ENCODE measurements at places on chromosomes 3 and 15. TPM values are rescaled to one million over a fixed set of nuclear protein-coding genes. Genes with fewer than 3 reads are reported as not detected.
A peak's percentile ranks its signal among the peaks of the same experiment; 100 is the strongest.

Gene ECE2
- not detected for total RNA-seq

Gene PLCH1
- total RNA-seq, result 0.14 TPM

Gene ABTB1
- total RNA-seq, result 22.5 TPM

DNA sequence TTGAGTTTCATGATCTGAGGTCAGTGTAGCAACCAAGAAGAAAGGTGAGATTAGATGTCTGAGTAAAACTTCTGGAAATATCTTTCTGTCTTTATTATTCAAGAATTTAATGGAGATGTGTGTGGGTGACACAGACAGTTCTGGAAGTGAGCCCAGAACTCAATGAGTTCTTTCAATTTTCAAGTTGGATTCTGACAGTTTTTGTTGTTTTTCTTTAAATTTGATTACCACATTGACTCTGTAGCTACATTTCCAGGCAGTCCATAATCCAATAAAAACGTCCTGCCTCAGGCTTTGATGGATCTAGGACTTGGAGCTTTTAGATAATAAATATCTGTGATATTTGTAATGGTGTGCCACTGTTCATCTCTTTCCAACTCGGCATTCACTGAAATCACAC, 3.9 kb upstream of the PARP14 start:
- H3K4me1 ChIP-seq, result peaks cover 18% of the 10 kb centered on the region
- no peaks in the 10 kb centered on the region for H3K36me3 ChIP-seq
- H3K27ac ChIP-seq, result no peak overlapping the region
- no peak overlapping the region for H3K4me3 ChIP-seq

- peaks cover 8% of the 10 kb centered on the region for H3K27me3 ChIP-seq
- H3K27ac ChIP-seq, result no peak overlapping the region
- H3K4me3 ChIP-seq, result peak overlapping the region; percentile 63
These were observed 753 bp downstream of the EPHB1 start for GRCh38 chr3:134795746-134796280.

Gene ZNF501
- total RNA-seq, result 1.8 TPM

- H3K27ac ChIP-seq, result no peak overlapping the region
- H3K36me3 ChIP-seq, result no peaks in the 10 kb centered on the region
- peaks cover 40% of the 10 kb centered on the region for H3K4me1 ChIP-seq
- no peak overlapping the region for H3K4me3 ChIP-seq
- H3K27me3 ChIP-seq, result no peaks in the 10 kb centered on the region
These were observed 133.3 kb downstream of the CHDH start for GRCh38 chr3:53712817-53713388.

DNA sequence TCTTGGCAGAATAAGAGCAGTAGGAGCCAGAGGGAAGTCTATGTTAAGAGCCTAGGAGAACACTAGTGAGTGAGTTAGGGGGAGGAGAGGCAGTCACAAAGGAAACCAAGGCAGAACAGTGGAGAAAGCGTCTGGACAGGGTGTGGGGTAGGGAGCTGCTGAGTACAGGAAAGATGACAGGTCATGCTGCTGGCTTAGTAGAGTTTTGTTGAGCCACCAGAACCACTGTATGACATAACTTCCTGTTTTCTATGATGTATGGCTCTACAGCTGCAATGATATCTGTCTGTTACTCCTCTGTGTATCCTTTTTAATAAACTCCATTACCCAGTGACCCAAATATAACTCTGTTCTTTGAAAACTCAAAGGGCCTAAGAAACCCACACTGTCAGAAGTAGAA, 10.6 kb upstream of the STT3B start:
- H3K4me3 ChIP-seq, result no peak overlapping the region
- H3K36me3 ChIP-seq, result no peaks in the 10 kb centered on the region

Gene PLA2G4E
- not detected for total RNA-seq

DNA sequence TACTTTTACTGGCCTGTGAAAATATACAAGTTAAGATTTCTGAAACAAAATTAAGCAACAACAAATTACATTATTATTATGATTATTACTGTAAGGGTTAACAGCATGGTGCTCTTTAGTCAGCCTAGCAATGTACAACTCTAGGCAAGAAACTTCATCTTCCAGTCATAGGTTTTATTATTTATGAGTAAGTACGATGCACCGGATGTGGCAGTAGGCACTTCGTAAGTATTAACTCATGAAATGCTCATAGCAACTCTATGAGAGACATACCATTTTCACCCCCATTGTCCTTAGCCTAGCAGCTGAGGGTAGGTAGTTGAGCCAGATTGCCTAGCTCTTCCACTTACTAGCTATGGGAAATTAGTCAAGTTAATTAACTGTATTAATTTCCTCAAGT, 68.0 kb upstream of the PTPRG start:
- no peaks in the 10 kb centered on the region for H3K36me3 ChIP-seq
- no peaks in the 10 kb centered on the region for H3K4me1 ChIP-seq
- DNase-seq, result no peak
- H3K27ac ChIP-seq, result no peak overlapping the region
- no peaks in the 10 kb centered on the region for H3K27me3 ChIP-seq

Gene ZNF445
- 15.6 TPM for total RNA-seq

Gene LTF
- 3.4 TPM for total RNA-seq

Gene KCNMB2
- 4.5 TPM for total RNA-seq

GRCh38 chr3:88219138-88219792, 69.5 kb downstream of the C3orf38 start:
- DNase-seq, result peak; percentile 26
- no peaks in the 10 kb centered on the region for H3K4me1 ChIP-seq
- H3K36me3 ChIP-seq, result no peaks in the 10 kb centered on the region
- no peak overlapping the region for H3K27ac ChIP-seq
- no peak overlapping the region for H3K4me3 ChIP-seq

- no peaks in the 10 kb centered on the region for H3K4me1 ChIP-seq
- no peak overlapping the region for H3K4me3 ChIP-seq
- H3K36me3 ChIP-seq, result no peaks in the 10 kb centered on the region
- no peak overlapping the region for H3K27ac ChIP-seq
- H3K27me3 ChIP-seq, result no peaks in the 10 kb centered on the region
These were observed 35.0 kb upstream of the CAPN7 start for GRCh38 chr3:15171096-15171495.

GRCh38 chr3:100163787-100164186, 49.5 kb upstream of the FILIP1L start:
- no peaks in the 10 kb centered on the region for H3K36me3 ChIP-seq
- H3K27ac ChIP-seq, result peak overlapping the region; percentile 30
- H3K4me1 ChIP-seq, result peaks cover 20% of the 10 kb centered on the region
- H3K4me3 ChIP-seq, result no peak overlapping the region
- H3K27me3 ChIP-seq, result no peaks in the 10 kb centered on the region
- DNase-seq, result no peak

DNA sequence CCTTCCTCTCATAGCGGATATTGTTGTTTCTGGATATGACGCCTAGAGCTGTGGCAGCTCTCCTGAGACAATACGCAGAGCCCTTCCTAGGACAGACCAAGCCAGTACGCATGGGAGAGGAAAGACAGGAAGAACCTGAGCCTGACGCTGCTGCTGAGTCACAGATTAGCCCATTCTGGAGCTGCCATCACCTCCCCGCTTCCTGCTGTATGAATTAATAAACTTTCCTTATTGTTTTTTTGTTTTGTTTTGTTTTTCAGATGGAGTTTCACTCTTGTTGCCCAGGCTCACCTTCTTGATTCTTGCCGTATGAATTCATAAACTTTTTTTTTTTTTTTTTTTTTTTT, 67.0 kb downstream of the PPCDC start:
- peak; percentile 72 for DNase-seq
- no peaks in the 10 kb centered on the region for H3K27me3 ChIP-seq
- H3K4me1 ChIP-seq, result peaks cover 6% of the 10 kb centered on the region
- H3K36me3 ChIP-seq, result no peaks in the 10 kb centered on the region
- H3K4me3 ChIP-seq, result no peak overlapping the region

Gene PGBD4
- total RNA-seq, result 2.0 TPM

GRCh38 chr15:67832897-67833709, 6.7 kb downstream of the RNU6-1 start:
- H3K27me3 ChIP-seq, result peaks cover 63% of the 10 kb centered on the region
- H3K27ac ChIP-seq, result no peak overlapping the region
- H3K4me3 ChIP-seq, result peak overlapping the region; percentile 25

DNA sequence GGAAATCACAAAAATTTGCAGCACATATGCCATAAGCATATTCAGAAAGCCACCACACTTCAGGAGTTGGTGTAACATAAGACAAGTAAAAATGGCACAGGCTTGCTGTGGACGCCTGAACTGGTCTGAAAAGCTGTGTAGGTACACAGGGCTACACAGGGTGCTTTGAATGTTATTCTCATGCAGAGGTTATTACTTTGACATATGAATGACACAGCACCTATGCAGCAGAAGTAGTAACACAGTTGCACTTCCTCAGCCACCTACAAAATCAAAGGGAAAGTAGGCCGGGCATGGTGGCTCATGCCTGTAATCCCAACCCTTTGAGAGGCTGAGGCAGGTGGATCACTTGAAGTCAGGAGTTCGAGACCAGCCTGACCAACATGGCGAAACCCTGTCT, 54.5 kb downstream of the OSBPL10 start:
- H3K27me3 ChIP-seq, result no peaks in the 10 kb centered on the region
- DNase-seq, result no peak
- H3K4me1 ChIP-seq, result no peaks in the 10 kb centered on the region
- H3K27ac ChIP-seq, result no peak overlapping the region
- no peaks in the 10 kb centered on the region for H3K36me3 ChIP-seq
- no peak overlapping the region for H3K4me3 ChIP-seq

Gene XXYLT1
- 6.2 TPM for total RNA-seq

GRCh38 chr15:63805993-63806980, 27.5 kb downstream of the HERC1 start:
- peaks cover 58% of the 10 kb centered on the region for H3K4me1 ChIP-seq
- no peak overlapping the region for H3K27ac ChIP-seq
- no peaks in the 10 kb centered on the region for H3K36me3 ChIP-seq
- H3K27me3 ChIP-seq, result no peaks in the 10 kb centered on the region
- H3K4me3 ChIP-seq, result no peak overlapping the region

- H3K4me3 ChIP-seq, result no peak overlapping the region
- no peak for DNase-seq
- no peak overlapping the region for H3K27ac ChIP-seq
These were observed 485.9 kb downstream of the NSUN3 start for GRCh38 chr3:94548581-94549316.

DNA sequence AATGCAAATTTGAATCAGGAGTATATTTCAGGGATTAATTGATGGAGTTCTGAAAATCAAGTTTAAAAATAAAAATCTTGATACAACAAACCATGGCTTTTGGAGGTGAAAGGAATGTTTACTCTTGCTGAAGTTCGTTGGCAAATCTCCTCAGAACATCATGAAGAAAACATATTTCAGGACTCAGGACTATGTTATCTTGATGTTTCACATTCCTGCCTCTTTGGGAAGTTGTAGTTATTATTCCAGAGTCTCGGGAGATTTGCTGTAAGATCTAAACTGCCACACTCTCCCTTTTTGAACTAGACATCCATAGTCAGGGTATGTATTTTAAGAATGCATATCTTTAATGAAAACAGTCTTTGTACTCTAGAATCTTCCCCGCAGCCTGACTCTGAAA, 271.2 kb downstream of the RBMS3 start:
- H3K27me3 ChIP-seq, result no peaks in the 10 kb centered on the region
- no peak overlapping the region for H3K4me3 ChIP-seq
- H3K4me1 ChIP-seq, result no peaks in the 10 kb centered on the region
- no peak overlapping the region for H3K27ac ChIP-seq

Gene MYH15
- total RNA-seq, result 0.35 TPM

DNA sequence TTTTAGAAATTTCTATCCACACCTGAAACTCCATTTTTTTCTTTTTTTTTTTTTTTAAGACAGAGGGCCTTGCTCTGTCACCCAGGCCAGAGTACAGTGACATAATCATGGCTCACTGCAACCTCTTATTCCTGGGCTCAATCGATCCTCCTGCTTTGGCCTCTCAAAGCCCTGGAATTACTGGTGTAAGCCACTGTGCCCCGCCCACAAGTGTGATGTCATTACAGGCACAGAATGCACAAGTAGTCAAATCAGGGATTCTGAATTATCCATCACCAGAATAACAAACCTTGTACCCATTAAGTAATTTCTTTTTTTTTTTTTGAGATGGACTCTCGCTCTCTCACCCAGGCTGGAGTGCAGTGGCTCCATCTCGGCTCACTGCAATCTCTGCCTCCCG, 1.9 kb downstream of the UQCRC1 start:
- H3K27me3 ChIP-seq, result no peaks in the 10 kb centered on the region
- DNase-seq, result peak; percentile 36
- H3K27ac ChIP-seq, result no peak overlapping the region
- peaks cover 68% of the 10 kb centered on the region for H3K4me1 ChIP-seq

DNA sequence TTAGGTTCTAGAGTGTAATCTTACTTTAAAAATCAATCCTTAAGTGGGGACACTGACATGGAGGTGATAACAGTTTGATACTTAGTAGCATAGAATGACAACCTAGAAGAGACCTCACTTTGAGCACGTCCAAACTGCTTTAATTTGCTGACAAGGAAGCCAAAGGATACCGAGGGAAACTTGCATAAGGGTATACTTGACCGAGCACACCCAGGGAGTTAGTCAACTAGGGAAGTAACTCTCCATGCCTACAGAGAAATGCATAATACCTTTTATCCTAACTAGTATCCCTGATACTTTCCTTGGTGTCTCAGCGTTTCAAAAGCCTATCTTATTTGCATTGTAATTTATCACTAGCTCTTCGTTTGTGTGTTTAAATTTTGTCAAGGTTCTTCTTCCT, 5.5 kb upstream of the TPRG1 start:
- H3K4me1 ChIP-seq, result no peaks in the 10 kb centered on the region
- H3K27me3 ChIP-seq, result no peaks in the 10 kb centered on the region
- H3K27ac ChIP-seq, result no peak overlapping the region
- DNase-seq, result no peak
- no peaks in the 10 kb centered on the region for H3K36me3 ChIP-seq

DNA sequence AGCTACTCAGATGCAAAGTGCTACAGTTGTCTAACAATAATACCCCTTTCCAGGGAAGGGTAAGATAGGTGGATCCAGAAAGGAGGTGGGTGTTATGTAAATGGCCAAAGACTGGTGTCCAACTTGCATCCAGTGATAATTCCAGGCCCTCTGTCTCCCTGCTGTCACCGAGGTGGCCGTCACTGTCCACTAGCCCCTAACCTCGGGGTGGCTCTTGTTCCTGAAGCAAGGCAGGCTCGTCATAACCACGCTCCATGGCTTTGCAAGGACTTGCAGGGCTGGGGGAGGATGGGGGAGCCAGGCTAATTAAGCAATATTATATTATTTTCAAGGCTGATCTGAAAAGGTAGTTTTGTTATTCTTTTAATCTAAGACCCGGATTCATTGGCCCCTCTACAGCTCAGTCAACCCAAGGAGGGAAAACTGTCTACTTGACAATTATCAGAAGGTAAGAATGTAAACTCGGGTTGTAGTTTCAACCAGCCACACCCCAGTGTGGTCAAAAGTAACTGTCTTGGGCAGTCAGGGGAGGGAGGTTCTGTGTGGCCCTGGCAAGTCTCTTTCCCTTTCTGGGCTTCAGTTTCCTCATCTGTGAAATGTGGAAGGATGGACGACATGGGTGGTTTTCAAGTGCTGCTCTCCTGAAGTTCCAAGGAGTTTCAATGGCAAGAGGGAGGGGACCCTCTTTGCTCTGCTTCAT, 220.1 kb upstream of the BHLHE40 start:
- no peaks in the 10 kb centered on the region for H3K27me3 ChIP-seq
- H3K36me3 ChIP-seq, result peaks cover 9% of the 10 kb centered on the region
- DNase-seq, result no peak

Gene GATM
- 17.4 TPM for total RNA-seq
